ENCODE measurements at places on chromosomes 4 and X.

- ATAC-seq, result no peak
Observed at GRCh38 chr4:14532436-14532835, 469.8 kb upstream of the CPEB2 start.

DNA sequence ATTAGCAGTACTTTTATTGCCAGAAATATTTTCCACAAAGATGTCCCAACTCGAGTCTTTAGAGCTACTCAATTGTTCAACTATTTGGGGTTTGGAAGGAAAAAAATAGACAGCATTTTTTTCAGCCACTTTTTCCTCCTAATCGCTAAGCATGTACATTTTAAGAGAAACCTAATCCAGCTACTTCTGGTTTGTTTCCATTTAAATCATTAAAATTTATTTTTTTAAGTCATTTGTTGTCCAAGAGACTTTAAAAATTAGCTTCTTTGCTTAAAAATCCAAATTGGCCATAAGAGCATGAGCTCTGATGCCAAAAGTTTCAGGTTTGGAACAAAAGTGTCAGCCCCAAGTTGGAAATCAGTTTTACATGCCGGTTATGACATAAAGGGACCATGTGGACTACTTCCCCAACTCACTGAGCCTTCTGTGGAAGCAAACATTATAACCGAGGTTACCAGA is 186.3 kb upstream of the INTU start:
- ATAC-seq, result peak; percentile 19

DNA sequence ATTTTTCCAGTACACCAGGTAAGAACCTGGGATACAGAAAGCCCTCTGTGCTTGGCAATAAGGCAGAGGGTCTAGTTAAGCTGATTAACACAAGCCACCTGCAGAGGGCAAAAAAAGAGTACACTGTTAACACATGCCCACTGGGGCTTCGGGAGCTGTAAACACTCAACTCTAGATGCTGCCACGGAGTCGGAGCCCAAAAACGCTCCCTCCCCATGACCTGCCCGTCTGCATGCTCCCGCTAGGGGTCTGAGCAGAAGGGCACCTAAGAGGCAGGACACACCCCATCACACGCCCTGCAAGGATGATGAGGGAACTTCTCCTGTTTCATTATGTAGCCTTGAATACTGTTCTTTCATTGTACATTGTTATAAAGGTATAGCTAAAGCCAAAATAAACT is 715.6 kb upstream of the AADAT start:
- no peak for ATAC-seq

GRCh38 chrX:10176121-10177003 is 19.6 kb downstream of the CLCN4 start:
- ATAC-seq, result no peak

DNA sequence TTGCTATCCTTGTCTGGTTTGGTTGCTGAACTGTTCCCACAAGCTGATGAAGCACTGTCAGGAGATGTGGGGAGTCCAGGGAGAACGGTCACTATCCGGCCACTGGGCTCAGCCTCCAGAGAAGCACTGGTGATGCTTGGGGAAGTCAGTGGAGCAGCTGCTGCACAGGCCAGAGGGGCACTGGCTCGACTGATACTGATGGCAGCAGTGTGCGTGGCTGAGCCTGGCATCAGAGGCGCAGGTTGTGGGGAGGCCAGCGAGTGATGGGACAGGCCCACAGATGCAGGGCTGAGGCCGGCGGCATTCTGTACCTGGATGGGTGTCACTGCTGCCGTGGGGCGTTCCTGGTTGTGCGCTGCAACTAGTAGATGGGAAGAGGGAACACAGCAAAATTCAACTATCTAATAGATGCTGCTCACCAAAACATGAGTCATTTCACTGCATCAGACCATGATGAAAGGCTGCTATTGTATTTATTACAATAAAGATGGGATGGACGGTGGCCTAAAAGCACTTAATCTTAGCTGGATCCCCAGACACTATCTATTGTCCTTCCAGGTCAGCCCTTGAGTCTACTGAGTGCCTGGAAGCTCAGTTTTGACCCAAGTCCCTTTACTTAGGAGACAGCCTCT is 106.3 kb upstream of the CBR4 start:
- no peak for ATAC-seq

GRCh38 chrX:11427453-11428071 is 134.3 kb downstream of the AMELX start:
- peak; percentile 73 for ATAC-seq

- ATAC-seq, result no peak
Observed at GRCh38 chrX:121283921-121284320, 236.5 kb downstream of the GLUD2 start.

- no peak for ATAC-seq
Observed at GRCh38 chr4:159016593-159017024, 86.3 kb upstream of the RAPGEF2 start.

GRCh38 chr4:147830102-147830463 is 98.2 kb downstream of the ARHGAP10 start:
- ATAC-seq, result no peak

DNA sequence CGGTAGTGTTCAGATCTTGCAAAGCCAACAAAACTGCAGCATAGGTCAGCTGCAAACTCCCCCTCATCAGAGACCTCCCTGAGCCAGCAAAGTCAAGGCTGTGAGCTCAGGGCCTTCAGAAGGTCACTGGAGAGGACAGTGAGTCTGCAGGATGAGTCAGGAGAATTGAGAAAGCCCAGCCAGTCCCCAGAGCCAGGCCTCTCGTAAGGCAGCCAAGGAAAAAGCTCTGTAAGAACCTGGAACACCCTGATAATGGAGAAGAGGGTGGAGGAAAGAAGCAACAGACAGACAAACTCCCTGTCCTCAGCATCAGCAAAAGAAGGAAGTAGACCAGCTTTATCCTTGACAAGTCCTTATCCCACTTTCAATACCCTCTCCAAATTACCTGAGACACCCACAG is 33.0 kb downstream of the GRIA3 start:
- peak; percentile 69 for ATAC-seq

DNA sequence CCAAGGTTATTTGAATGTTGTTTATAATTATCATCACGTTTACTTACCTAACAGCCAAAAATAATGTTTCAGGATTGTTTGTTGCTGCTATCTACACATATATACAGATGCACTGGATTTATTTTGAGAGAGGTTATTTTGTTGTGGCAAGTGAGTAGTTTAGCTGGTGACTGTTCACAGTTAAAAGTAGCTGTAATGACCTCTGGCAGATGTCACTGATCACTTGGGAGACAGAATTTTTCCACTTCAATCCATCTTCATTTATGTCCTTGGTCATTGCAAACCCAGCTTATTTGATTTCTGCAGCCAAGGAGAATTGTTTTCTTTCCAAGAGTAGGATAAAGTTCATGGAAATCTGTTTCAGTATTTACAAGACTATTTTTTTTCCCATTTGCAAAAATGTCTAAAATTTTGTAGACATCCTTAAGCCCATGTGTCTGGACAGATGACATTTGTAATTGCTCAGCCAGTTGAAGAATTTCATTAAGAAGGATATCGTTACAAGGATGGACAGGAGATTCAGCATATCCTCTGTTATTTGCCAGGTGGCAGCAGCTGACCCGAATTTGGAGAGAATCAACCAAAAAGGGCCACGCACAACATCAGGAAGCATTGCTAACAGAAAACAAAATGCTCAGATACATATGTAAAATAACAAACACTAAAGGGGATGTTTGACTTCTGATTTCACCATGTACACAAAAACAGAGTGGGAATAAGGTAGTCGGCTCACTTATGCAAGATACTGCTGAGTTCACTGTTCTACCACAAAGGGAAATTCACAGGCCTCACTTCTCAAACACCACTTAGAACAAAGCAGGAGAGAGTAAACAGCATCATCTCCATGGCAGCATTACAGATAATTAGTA is 64.5 kb downstream of the GPRIN3 start:
- ATAC-seq, result no peak

GRCh38 chr4:153890761-153891160 is 101.9 kb upstream of the SFRP2 start:
- ATAC-seq, result no peak
